ENCODE measurements at places on chromosomes 16 and 17.

DNA sequence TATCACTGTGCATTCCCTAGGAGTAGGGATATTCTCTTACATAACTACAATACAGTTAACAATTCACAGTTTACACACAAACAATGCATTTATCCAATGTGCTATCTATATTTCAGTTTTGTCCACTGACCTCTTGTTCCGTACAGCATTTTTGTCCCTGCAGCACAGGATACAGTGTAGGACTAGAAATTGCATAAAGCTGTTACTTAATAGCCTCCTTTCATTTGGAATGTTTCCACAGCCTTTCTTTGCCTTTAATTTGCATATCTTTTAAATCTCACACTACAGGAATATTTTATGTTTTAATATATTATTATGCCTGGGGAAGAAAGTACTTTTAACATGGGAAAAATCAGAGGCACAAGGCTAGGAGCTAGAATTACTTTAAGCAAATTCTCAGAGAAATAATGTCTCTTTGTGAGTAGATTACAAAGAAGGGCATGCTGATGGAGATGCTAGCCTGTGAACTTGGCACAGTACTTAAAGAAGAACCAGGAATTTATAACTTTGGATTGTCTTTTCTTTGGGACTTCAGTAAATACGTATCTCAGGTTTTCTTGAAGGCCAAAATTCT is 144.3 kb downstream of the ITFG1 start:
- DNase-seq, result no peak

GRCh38 chr17:60128171-60128859 is 21.5 kb upstream of the CA4 start:
- DNase-seq, result no peak

GRCh38 chr17:75260641-75261335 is 618 bp downstream of the GGA3 start:
- no peak for DNase-seq

DNA sequence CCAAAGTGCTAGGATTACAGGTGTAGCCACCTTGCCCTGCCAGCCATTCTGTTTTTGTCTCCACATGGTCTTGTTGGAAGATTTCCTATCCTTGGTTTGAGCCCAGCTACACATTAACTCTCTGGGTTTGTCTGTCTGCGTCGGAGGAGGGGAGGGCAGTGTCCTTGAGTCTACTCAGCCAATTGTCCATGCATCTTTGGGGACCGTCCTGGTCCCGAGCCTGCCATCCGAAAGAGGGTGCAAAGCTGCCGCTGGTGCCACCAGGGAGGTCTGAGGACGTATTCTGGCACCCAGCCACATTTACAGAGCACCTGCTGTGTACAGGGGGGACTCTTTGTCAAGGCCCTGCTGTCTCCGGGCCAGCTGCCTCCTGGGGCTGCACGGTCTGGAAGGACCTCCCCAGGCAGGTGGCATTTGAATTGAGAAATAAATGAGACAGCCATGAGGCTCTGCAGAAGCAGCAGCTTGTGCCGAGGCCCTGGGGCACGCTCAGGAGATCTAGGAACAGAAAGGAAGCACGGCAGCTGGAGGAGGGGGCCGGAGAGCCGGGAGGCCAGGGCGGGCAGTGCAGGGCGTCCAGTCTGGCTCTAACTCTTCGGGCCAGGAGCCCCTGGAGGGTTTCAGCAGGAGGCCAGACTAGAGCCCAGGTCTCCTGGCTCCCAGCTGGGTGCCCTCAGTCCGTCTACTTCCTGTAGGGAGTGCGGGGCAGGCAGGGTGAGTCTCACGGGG is 1.5 kb downstream of the CYBA start:
- DNase-seq, result no peak

- DNase-seq, result no peak
Measured at GRCh38 chr16:4358831-4359561, 7.9 kb upstream of the PAM16 start.

GRCh38 chr17:15957206-15957605 is 12.3 kb downstream of the ADORA2B start:
- DNase-seq, result no peak

- peak; percentile 13 for DNase-seq
Measured at GRCh38 chr16:78732696-78733095, 633.2 kb downstream of the WWOX start.

DNA sequence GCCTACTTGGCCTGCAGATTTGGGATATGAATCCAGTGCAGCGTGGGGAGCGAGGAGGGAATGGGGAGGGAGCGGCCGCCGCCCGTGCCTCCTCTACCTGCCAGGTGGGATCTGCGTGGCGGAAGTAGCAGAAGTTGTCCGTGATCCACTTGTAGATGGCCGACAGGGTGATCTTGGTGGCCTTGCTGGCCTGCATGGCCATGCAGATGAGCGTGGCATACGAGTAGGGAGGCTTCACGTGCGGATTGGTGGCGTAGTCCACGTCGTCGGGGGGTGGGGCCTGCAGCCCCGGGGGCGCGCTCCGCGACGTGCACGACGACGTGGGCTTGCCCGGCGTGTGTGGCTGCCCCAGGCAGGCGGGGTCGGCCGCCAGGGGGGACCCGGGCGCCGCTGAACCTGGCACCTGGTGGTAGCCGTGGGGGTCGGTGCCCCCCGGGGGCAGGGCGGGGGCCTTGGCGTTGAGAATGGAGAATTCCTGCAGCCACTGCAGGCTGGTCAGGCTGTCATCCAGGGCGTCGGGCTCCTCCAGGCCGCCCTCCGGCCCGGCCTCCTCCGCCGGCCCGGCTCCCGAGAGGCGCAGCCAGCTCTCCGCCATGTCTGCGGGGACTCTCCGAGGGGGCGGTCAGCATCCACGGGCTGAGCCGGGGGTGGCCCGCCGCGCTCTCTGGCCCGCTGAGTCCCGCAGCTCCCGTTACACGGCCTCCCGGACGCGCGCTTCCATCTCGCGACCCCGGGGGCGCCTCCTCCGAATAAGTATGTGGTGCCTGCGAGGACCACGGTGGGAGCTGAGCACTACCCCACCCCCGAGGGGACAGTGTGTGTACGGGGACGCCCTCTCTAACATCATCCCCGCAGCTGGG is 1.0 kb downstream of the FOXJ1 start:
- no peak for DNase-seq

- no peak for DNase-seq
Measured at GRCh38 chr17:39705786-39706348, 6.0 kb downstream of the ERBB2 start.

- peak; percentile 78 for DNase-seq
Measured at GRCh38 chr17:16407911-16408588, 7.3 kb upstream of the TRPV2 start.

- DNase-seq, result no peak
Measured at GRCh38 chr16:35198223-35199199, 1739.1 kb downstream of the TP53TG3F start.

Data from MV-4-11 (cell line).